ENCODE measurements at places on chromosomes 12 and 14. TPM values are rescaled to one million over a fixed set of nuclear protein-coding genes. Genes with fewer than 3 reads are reported as not detected.

DNA sequence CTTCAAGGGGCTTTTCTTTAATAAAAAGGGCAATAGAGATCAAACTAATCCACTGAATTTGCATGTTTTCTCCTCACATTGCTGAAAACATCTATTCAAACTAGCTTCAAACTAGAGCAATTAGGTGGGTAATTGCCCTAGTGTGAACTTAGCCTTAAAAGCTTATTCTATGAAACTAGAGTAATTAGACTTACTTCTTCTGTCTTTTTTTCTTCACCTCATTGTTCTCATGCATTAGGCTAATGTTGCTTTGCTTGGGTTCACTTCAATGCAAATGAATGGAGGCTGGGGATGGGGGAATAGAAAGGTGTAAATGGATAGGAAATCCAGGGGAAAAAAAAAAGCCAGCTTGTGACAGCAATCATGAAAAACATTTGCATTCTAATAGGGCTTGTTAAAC is 414.8 kb upstream of the LMO3 start:
- H3K27me3 ChIP-seq = no peaks in the 10 kb centered on the region
- H3K4me3 ChIP-seq = no peak overlapping the region
- H3K36me3 ChIP-seq = no peaks in the 10 kb centered on the region

- no peaks in the 10 kb centered on the region for H3K27me3 ChIP-seq
- H3K4me1 ChIP-seq = no peaks in the 10 kb centered on the region
- no peak for DNase-seq
- H3K4me3 ChIP-seq = no peak overlapping the region
Measured at GRCh38 chr12:44025499-44025898, 189.6 kb downstream of the TMEM117 start.

- no peak for DNase-seq
- H3K4me3 ChIP-seq = no peak overlapping the region
- H3K27me3 ChIP-seq = peaks cover 16% of the 10 kb centered on the region
- H3K36me3 ChIP-seq = no peaks in the 10 kb centered on the region
- no peaks in the 10 kb centered on the region for H3K4me1 ChIP-seq
Measured at GRCh38 chr12:120943482-120943881, 34.9 kb upstream of the HNF1A start.

DNA sequence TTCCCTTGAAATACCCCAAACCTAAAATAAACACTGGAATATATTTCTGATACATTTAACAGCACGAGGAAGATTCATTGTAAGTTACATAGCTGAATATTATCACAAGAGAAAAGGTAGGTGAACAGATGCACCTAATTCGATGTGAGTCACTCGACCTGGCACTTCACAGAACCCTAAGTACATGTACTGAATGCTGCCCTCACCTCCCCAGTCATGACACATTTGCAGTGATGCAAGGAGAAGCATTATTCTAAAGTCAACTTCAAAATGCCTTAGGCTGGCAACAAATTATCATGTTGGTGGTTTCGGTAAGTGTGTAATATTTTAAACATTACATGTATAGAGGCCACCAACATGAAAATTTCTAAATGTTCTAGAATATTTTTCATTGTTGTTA is 35.2 kb upstream of the TMTC2 start:
- no peaks in the 10 kb centered on the region for H3K27me3 ChIP-seq
- no peak overlapping the region for H3K27ac ChIP-seq
- H3K36me3 ChIP-seq = no peaks in the 10 kb centered on the region
- no peak overlapping the region for H3K4me3 ChIP-seq
- H3K4me1 ChIP-seq = peaks cover 6% of the 10 kb centered on the region

GRCh38 chr12:6824901-6825381 is 3.3 kb upstream of the P3H3 start:
- H3K27ac ChIP-seq = no peak overlapping the region
- no peak overlapping the region for H3K4me3 ChIP-seq
- DNase-seq = no peak
- H3K27me3 ChIP-seq = no peaks in the 10 kb centered on the region
- peaks cover 55% of the 10 kb centered on the region for H3K4me1 ChIP-seq

The SIX4 gene
- total RNA-seq = 26.0 TPM

The COX8C gene
- not detected for total RNA-seq

- no peak for DNase-seq
- peaks cover 6% of the 10 kb centered on the region for H3K4me1 ChIP-seq
- H3K27me3 ChIP-seq = no peaks in the 10 kb centered on the region
- no peak overlapping the region for H3K27ac ChIP-seq
Measured at GRCh38 chr14:102252834-102253801, 51.8 kb downstream of the MOK start.

DNA sequence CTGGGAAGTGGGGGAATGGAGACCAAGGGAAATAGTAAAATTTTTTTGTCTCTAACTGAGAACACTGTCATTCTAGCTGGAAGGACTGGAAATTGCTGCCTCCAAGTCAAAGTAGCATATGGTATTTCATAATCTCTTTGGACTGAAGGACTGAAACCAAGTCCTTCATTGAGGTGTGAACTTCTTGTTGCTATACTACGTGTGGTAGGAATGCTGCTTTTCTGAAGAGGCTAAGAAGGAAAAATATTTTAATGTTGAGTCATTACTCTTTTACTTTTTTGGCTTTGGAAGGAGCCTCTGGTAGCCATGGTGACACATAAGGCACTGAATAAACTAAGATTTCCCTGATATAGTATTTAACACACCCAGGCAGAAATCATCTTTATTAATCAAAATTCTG is 465.4 kb downstream of the NPAS3 start:
- H3K27ac ChIP-seq = peak overlapping the region; percentile 38
- no peak for DNase-seq
- H3K36me3 ChIP-seq = no peaks in the 10 kb centered on the region
- no peaks in the 10 kb centered on the region for H3K27me3 ChIP-seq

The ADIPOR2 gene
- total RNA-seq = 37.2 TPM

The SLC2A14 gene
- 0.60 TPM for total RNA-seq

DNA sequence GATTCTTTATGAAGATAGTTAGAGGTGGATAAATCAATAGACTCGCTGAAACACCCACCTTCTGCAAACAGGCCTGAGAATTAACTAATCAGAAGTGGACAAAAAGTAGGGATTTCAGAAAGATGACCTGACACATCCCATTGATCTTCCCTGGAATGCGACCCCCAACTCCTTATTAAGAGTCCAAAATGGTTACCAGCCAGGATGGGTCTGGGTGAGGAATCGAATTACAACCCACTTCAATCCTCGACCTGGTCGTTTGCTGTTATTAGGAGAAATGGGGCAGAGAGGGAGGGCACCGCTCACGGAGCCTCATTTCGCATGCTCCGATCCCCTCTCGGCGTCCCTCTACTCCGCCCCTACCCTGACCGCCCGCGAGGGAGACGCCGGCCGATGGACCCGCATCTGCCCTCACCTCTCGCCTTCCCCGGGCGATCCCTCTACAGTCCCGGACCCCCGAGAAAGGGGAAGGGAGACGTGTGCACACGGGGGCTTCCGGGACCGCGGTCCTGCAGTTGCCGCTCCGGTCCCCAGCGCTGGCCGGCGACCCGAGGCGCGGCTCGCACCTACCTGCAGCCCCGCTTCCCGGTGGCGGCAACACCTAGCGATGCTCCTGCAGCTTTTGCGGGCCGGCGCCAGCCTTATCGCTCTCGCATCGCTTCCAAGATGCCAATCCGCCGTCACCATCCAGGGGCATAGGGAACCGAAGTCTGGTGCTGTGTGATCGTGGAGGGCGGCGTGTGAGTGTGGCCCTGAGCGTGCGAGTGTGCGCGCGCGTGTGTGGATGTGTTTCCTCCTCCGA is 69.3 kb upstream of the USP15 start:
- peaks cover 24% of the 10 kb centered on the region for H3K4me1 ChIP-seq
- H3K36me3 ChIP-seq = no peaks in the 10 kb centered on the region
- DNase-seq = peak; percentile 75

The NOS1 gene
- total RNA-seq = not detected

DNA sequence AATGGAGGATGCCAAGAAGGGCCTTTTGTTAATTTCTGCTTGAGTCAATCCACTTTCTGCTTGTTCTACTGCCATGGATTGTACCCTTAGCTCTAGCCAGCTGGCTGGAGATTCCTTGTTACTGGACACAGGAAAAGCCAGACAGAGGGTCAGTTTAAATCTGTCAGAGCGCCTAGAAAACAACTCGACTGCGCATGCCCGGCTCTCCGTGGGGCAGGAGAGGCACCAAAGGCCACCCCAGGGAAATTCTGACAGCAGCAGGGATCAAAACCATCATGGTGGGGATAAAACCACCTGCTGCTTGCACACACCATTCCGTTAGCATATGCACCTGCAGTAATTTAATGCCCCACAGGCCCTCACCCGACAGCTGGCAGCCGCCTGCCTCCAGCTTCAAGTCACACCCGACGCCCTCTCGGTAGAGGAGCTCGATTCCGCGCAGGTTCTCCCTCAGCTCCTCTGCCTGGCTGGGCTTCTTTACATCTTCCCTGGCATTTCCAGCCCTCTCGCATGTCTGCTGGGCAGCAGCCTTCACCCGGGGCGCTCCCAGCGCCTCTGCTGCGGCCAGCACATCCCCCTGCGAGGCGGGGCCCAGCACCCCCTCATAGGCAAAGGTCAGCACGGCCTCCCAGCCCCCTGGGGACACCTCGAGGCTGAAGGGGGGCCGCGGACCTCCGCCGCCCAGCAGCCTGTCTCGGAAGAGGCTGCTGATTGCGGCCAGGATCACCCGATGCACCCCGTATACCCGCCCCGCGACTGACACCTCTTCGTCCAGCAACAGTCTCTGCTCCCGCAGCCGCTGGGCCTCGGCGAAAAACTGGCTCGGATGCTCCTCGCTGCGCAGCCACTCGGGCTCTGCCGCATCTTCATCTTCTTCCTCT is 1.0 kb downstream of the KLHL33 start:
- H3K36me3 ChIP-seq = no peaks in the 10 kb centered on the region
- peaks cover under 1% of the 10 kb centered on the region for H3K27me3 ChIP-seq
- H3K27ac ChIP-seq = no peak overlapping the region
- peaks cover 10% of the 10 kb centered on the region for H3K4me1 ChIP-seq
- DNase-seq = no peak
- no peak overlapping the region for H3K4me3 ChIP-seq

DNA sequence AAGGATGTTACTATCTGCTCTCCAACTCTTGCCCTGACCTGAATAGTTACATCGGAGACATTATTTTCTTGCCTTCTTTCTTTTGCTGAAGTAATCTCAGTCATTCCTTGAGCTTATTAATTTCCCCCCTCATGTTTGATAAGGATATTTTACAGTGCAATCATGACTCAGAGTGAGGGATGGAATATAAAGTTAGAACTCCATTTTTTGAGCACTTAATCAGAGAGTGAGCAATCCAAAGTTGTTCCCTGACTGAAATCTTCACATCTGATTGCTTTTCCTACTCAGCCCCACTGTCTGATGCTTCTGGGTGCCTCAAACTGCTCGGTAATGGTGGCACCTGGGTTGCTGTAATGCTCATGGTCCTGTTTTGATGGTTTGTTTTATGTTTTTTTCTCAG is 142.7 kb upstream of the SEL1L start:
- no peak overlapping the region for H3K4me3 ChIP-seq
- no peak overlapping the region for H3K27ac ChIP-seq
- H3K4me1 ChIP-seq = no peaks in the 10 kb centered on the region
- H3K27me3 ChIP-seq = peaks cover 4% of the 10 kb centered on the region
- DNase-seq = no peak

DNA sequence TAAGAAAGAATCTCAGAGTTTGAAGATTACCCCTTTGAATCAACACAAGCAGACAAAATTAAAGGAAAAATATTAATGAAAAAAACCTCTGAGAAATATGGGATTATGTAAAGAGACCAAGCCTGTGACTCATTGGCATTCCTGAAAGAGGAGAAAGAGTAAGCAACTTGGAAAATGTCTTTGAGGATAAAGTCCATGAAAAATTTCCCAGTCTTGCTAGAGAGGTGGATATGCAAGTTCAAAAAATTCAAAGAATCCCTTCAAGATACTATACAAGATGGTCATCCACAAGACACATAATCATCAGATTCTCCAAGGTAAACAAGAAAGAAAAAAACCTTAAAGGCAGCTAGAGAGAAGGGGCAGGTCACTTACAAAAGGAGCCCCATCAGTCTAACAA is 13.3 kb downstream of the SLCO1B1 start:
- H3K4me3 ChIP-seq = no peak overlapping the region
- no peaks in the 10 kb centered on the region for H3K36me3 ChIP-seq
- DNase-seq = no peak
- no peaks in the 10 kb centered on the region for H3K4me1 ChIP-seq
- peaks cover 3% of the 10 kb centered on the region for H3K27me3 ChIP-seq

GRCh38 chr12:56987551-56988053 is 18.7 kb downstream of the ZBTB39 start:
- peaks cover 7% of the 10 kb centered on the region for H3K4me1 ChIP-seq
- peaks cover 4% of the 10 kb centered on the region for H3K27me3 ChIP-seq
- no peak overlapping the region for H3K27ac ChIP-seq
- H3K36me3 ChIP-seq = no peaks in the 10 kb centered on the region
- no peak overlapping the region for H3K4me3 ChIP-seq

DNA sequence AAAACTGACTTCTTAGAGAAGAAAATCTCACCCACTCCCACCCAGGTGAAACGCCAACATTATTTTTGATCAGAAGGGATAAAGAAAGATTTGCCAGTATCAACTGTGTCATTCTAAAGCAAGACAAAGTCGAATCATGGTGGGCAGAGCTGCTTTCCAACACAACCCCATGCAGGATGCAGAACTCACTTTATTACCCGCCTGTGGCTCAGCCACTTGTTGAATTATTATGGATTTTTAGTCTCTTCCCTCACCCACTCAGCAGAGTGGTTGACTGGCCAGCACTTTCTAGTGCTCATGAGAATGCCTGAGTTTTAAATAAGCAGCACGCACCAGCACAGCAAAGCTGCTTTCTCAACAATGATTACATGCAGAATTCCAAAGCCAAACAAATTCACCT is 32.1 kb downstream of the CRACR2A start:
- no peaks in the 10 kb centered on the region for H3K4me1 ChIP-seq
- DNase-seq = no peak
- peaks cover 11% of the 10 kb centered on the region for H3K27me3 ChIP-seq
- H3K27ac ChIP-seq = no peak overlapping the region

The STRAP gene
- 172 TPM for total RNA-seq

The NR4A1 gene
- total RNA-seq = 7.6 TPM

DNA sequence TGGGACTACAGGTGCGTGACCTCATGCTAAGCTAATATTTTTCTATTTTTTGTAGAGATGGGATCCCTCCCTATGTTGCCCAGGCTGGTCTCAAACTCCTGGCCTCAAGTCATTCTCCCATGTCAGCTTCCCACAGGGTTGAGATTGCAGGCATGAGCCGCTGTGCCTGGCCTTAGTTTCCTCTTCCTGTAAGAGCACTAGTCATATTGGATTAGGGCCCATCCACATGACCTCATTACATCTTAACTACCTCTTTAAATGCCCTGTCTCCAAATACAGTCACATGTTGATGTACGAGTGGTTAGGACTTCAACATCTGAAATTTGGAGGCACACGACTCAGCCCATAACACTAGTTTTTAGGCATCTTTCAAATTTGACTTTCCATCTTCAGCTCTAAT is 72.2 kb upstream of the RASSF3 start:
- no peak overlapping the region for H3K4me3 ChIP-seq
- DNase-seq = no peak
- no peaks in the 10 kb centered on the region for H3K4me1 ChIP-seq
- H3K36me3 ChIP-seq = no peaks in the 10 kb centered on the region

The P2RX7 gene
- total RNA-seq = 0.39 TPM

The POLE2 gene
- 2.2 TPM for total RNA-seq

The SLC10A1 gene
- total RNA-seq = not detected

All from chondrocyte (in vitro differentiated cells).